B cell (primary cell): ENCODE measurements at places on chromosomes 2 and 18. TPM values are rescaled to one million over a fixed set of nuclear protein-coding genes. Genes with fewer than 3 reads are reported as not detected.

MOGAT1 gene
- total RNA-seq, result not detected in 2 replicates

CASP8 gene
- 120 and 131 TPM in 2 replicates for total RNA-seq

CACNB4 gene
- total RNA-seq, result 1.1 and 1.4 TPM in 2 replicates

LIMS4 gene
- total RNA-seq, result 0.47 and 0.49 TPM in 2 replicates

TEKT4 gene
- not detected in 2 replicates for total RNA-seq

PFN4 gene
- total RNA-seq, result 0.39 and 0.66 TPM in 2 replicates

MYCN gene
- not detected in 2 replicates for total RNA-seq

SNORC gene
- 0.94 and 2.2 TPM in 2 replicates for total RNA-seq

STAT4 gene
- total RNA-seq, result 58.9 and 62.1 TPM in 2 replicates

SLC4A5 gene
- 9.7 and 12.3 TPM in 2 replicates for total RNA-seq

SMYD5 gene
- total RNA-seq, result 39.2 and 41.0 TPM in 2 replicates

ACADL gene
- not detected in 2 replicates for total RNA-seq

CTAGE1 gene
- not detected in 2 replicates for total RNA-seq

EVA1A gene
- not detected in 2 replicates for total RNA-seq

AQP12B gene
- total RNA-seq, result not detected in 2 replicates

PMS1 gene
- 43.6 and 44.2 TPM in 2 replicates for total RNA-seq

C1QL2 gene
- not detected in 2 replicates for total RNA-seq

DNA sequence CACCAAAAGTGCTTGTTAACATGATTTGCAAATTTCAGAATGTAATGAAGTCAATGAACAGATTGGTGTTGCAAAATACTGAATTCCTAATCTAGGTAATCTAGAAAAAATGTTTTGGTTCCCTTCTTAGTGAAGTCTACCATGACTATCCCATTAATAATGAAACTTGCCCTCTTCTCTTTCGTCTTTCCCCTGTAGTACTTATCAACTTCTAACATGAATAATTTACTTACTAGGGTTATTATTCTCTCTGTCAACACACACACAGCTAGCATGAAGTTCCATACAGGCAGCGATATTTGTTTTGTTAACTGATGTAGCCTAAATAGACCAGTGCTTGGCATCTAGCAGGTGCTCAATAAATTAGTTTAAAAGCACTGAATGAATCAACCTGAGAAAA is 160.2 kb downstream of the NCK2 start:
- no peak for DNase-seq

DNA sequence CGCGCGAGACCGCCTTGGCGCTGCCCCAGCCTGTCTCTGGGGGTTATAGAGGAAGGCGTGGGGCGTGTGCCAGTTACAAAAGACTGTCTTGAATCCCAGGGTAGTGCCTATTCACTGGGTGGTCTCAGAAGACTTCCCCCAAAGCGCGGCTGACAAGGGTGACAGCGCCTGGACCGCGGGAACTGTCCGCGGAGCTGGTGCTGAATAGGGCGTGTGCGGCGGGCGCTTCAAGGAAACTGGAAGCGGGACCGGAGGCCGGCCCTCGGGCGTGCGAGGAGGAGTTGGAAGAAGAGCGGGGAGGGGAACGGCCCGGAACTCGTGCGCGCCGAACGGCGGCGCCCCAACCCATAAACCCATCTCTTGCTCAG is 2.3 kb downstream of the EGR4 start:
- peak; percentile 76 for DNase-seq

DNA sequence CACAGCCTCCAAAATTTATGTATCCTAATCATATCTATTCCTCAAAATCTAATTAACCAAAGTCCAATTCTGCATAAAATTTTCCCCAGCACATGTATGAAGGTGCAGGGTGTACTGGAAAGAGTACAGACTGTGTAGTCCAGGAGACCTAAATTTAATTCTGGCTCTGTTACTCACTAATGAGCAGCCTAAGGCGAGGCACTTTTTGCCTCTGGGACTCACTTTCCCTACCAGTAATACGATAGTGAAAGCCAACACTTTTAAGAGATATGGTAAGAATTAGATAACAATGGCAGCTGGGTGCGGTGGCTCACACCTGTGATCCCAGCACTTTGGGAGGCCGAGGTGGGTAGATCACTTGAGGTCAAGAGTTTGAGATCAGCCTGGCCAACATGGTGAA is 177.7 kb downstream of the PIEZO2 start:
- no peak for DNase-seq

- no peak for DNase-seq
Measured at GRCh38 chr2:165953306-165953654, 296 bp downstream of the TTC21B start.

GRCh38 chr2:98472961-98473746 is 28.5 kb downstream of the INPP4A start:
- no peak for DNase-seq

DNA sequence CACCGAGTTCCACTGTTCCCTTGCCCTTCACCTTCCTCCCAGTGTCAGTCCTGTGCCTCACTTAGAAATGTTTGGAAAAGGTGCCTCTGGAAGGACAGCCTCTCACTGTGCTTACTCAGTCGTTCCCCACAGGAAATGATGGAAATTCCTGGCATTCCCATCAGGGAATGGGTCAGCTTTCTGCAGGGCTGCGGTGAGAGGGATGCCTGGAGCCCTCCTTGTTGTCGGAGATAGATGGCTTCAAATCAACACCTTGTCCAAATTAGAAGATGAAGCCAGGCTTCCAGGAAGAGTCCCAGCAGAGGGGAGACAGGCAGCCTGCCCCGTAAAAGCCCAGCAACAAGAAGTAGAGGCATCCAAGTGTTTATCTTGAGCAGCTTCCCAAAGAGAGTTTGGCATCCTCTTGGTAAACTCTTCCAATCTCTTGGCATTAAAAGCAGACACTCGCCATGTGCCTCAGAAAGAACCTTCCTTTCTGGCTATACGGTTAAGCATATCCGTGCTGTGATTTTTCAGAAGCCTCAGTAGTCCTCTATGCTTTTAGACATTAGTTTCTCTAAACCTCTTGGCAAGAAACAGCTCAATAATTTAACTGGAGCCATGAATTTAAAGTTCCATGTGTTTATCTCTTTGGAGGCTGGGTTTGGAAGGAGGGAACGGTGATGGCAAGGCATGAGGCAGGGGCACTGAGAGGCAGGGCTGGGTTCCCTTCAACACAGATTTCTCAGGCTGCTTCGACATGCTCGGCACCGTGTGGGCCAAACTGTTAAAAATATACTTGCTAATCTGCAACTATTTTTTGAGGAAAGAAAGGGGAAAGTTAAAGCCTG is 25.1 kb downstream of the COLEC12 start:
- no peak for DNase-seq

GRCh38 chr2:110677080-110677479 is 783 bp downstream of the BUB1 start:
- DNase-seq, result peak; percentile 14

GRCh38 chr2:69177785-69178636 is 165.0 kb downstream of the ANTXR1 start:
- no peak for DNase-seq

- DNase-seq, result peak; percentile 61
Measured at GRCh38 chr2:217790195-217790594, 212.6 kb downstream of the TNS1 start.

DNA sequence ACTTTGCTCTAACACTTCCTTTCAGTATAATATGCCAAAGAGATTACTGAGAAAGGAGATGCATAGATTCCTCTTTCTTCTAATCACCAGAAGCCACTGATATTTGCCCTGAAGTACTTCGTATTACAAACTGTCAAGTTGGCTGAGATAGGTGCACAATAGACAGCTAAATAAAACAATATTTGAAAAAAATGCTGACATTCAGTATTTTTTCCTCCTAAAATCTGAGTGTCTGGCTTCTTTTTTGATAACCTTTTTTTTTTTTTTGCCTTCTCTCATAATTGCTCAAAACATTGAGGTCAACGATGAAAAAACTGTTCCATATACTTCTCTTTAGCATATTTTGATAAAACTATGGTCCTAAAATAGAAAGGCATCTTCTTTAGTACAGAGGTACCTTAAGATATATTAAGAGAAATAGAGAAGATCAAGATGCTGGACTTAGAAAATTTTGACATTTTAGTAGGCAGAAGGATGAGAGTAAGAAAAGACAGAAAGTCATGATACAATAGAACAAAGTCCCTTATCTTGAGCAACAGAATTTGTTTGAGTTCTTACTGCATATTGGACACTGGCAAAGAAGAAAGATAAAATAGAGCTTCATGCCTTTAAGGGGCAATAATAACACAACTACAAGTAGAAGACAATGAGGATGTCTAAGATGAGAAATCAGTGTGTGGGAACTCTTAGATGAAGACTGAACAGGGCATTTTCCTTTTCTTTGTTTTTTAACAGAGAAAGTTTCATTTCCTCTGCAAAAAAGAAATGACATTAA is 220.7 kb downstream of the PTH2R start:
- DNase-seq, result no peak

GRCh38 chr2:139365189-139365588 is 585.0 kb upstream of the NXPH2 start:
- no peak for DNase-seq

DNA sequence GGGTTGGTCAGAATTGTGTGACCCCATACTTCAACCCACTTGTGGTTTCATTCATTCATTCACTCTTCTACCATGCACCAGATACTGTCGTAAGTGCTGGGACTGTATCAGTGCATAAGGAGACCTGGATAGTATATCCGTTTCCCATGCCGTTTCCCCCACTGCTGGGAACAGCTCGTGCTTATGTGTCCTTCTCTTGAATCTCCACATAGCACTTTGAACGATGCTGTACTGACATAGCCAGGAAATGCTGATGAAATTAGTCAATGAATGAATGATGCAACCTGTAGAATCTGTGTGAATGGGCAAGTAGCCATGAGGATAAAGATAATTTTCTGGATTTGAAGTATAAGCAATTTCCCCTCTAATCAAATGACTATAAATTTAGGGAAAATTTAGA is 276.1 kb downstream of the BCL2 start:
- no peak for DNase-seq

DNA sequence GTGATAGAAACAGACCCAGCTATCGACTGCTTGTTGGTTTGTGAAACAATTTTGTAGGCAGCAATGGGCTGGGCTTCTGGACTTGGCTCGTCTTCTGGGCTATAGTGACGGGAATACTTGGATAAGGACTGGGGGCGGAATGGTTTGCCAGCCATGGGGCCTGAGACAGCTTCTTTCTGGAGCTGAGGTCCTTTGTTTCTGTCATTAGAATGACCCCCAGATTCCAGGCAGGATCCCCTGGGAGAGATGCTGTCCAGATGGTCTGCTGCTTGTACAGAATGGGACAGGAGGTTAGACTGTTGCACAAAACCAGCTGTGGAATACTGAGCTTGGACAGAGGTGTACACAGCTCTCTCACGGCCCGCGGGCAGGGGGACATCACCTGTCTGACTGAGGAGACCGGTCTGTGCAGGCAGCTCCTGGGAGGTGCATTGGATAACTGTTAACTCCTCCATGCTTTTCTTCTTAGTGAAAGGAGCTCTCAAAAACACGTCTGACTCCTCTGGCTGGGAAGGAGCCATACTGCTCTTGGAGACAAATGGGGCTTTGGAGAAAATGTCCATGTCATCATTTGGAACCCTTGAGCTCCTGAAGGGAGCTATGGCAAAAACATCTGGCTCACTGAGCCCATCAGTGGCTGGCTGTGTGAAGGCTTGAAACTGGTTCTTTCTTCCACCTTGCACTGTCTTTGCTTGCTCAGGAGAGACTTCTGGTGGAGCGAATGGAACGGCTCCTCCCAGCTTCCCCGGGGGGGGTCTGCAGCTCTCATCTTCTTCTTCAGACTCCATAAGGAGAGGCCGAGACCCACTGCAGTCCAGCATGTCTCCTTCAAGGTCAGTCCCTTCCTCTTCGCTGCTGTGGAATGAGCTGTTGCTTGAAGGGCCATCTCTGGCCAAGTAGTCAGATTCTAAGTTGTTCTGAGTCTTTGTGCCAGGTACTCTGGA is 28.6 kb upstream of the NFU1 start:
- no peak for DNase-seq

DNA sequence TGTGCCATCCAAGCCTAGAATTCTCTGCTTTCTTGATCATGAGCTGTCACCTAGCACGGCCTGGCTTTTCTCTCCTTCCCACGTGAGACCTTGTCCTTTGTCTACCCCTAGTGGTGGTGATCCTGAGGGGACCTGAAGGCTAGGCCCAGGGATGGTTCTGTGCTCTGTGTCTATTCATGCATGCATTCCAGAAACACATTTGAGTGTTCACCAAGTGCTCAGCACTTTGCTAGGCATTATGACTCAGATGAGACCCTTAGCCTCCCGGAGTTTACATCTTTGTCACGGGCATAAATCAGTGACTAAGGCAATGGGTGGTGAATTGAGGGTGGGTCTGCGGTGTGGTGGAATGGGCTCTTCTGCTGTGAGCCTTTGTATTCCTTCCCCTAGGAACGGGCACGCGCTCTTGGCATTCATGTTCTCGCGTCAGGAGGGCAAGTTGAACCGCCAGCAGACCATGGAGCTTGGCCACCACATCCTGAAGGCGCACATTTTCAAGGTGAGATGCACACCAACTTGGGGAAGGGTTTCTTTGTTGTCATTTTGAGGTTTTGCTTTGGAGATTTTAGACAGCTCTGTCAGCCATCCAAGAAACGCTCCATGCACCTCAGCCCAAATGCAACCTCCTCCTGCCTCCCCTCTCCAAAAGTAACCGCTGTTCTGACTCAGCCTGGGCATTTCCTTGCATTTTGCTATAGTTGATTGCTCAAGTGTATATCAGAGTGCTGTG is 100.9 kb downstream of the WDSUB1 start:
- no peak for DNase-seq

- no peak for DNase-seq
Measured at GRCh38 chr18:12828116-12829051, 55.7 kb downstream of the PTPN2 start.

- DNase-seq, result no peak
Measured at GRCh38 chr2:184877909-184878308, 279.6 kb downstream of the ZNF804A start.

- DNase-seq, result no peak
Measured at GRCh38 chr18:54284981-54285785, 15.9 kb downstream of the POLI start.

DNA sequence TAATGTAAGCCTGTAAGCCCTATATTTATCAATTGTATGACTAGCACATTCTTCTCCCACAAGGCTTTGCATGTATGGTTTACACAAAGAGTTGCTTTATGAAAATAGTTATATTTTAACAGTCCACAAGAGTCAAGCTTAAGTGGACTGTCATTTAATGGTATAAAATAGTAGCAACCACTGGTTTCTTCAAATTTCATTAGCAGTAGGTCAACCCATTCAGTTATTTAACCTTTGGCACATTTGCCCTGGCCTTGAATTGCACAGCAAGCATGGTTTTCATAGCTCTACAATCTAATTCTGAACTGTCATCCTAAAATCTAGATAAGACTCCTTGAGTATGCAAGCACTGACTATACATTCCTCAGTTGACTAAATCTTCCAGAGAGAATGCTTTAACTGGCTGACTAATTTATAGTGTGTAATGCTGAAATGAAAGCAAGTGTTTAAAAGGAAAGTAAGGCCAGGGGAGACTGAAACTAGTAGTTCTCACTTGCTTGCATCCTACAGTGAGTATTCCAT is 1.8 kb downstream of the DPP4 start:
- no peak for DNase-seq

GRCh38 chr2:17728210-17728609 is 25.4 kb downstream of the SMC6 start:
- DNase-seq, result no peak

DNA sequence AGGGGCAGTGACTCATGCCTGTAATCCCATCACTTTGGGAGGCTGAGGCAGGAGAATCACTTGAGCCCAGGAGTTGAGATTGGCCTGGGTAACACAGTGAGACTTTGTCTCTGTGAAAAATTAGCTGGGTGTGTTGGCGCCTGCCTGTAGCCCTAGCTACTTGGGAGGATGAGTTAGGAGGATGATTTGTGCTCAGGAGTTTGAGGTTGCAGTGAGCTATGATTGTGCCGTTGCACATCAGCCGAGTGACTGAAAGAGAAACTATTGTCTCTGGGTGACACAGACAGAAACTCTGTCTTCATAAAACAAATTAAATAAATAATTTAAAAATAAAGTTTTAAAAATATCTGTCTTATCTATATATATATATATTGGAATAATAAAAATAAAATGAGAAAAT is 1844.6 kb upstream of the PIK3C3 start:
- DNase-seq, result no peak
